ENCODE measurements at places on chromosomes 6 and 20.

GRCh38 chr20:29873946-29874345, 1383.5 kb upstream of the DEFB115 start:
- no peak for DNase-seq

DNA sequence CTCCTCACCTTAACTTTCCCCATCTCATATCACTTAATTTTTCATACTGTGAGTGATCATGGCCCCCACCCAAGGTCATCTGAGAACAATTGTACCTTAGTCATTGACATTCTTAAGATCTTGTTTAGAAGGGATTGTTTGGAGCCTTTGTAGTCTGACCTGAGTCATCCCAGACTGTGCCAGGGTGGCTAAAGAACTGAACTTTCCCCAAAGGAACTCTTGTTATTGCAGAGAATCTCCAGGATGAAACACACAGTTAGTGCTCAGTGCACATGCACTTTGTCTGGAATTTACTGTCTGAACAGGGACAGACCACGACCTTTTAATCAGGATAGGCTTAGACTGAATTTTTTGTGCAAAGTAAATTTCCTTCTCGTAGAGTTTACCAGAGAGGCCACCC, 112.6 kb upstream of the CCN2 start:
- no peak for DNase-seq

GRCh38 chr6:23175391-23175790, 606.0 kb downstream of the HDGFL1 start:
- DNase-seq = no peak

DNA sequence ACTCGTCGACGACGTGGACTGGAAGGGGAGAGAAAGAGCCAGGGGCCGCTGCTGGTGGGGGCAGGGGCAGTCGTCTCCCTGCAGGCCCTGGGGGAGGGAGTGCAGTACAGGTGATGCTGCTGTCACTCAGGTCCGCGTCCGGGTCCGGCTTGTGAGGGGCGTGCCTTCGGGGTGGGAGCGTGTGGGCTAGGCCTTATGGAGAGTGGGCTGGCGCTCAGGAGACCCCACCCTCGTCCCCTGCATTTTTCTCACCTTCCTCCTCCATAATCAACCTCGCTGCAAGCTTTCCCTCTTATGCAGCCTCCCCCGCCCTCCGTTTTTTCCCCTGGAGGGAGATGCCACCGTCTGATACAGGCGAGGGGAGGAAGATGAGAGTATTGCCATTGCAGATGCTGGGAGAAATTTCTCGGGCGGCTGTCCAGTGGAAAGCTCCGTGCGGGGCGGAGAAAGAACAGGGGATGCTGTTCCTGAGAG, 632 bp downstream of the PCMT1 start:
- peak; percentile 75 for DNase-seq

DNA sequence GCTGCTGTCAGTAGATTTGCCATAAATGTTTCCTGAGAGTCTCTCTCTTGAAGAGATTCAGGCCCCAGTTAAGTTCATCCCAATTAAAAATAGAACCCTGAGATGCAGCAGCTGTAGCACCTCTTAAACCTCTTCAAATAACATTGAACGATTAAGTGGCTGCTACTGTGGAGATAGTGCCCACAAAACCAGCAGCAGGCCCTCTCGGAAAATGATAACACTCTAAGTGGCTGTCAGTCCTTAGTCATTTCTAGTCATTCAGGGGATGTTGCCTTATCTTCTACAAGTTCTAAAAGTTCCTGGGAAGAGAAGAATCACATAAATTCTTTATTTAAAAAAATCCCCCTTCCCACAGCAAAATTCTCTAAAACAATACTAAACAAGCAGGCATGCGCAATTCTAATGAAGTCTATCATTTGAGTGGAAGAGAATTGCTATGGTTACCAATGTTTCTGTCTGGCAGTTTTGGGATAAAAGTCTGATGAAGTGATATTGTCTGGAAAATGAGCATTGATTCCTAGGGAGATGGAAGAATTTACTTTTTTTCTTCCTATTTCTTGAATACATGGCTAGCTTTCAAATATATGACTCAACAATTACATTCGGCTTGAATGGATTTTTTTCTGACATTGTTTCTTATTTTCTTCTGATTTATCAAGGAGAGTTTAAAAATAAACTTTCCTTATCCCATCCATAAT, 131.9 kb downstream of the TRMT11 start:
- DNase-seq = no peak

DNA sequence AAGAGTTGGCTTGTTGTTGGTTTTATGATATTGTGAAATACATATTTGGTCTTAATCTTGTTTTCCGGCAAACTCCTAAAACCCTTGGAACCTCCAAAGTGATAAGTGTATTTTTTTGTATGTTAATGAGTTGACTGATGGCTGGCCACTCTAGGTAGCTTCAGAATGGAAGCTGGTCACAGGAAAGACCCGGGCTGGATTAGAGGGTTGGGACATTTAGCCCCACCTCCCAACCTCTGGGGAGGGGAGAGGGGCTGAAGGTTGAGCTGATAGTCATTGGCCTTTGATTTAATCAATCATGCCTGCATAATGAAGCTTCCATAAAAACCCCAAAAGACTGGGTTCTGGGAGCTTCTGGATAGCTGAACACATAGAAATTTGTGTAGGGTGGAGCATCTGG, 42.7 kb downstream of the SASH1 start:
- DNase-seq = no peak

- no peak for DNase-seq
Observed at GRCh38 chr20:62637110-62637509, 5.2 kb upstream of the SLCO4A1 start.

- no peak for DNase-seq
Observed at GRCh38 chr6:34370361-34370760, 22.1 kb downstream of the NUDT3 start.

- DNase-seq = no peak
Observed at GRCh38 chr6:5499644-5500306, 238.5 kb downstream of the FARS2 start.

DNA sequence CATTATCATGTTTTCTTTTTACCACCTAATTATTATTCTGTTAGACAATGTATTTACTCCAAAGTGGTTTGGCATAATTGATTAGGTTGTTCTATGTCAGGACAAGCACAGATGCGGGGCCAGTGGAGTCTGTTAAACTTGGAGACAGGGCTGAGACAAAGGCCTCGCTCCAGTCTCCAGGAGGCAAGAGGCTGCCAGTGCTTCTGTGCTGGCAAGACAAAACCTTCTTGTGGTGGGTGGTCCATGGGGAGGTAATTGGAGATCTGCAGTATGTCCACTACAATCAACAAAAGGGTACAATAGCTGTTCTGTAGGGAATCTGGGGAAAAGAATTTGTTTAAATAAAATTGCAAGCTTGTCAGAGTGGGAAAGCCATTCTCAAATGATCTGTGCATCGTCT, 677.2 kb upstream of the SLC35B3 start:
- DNase-seq = no peak

DNA sequence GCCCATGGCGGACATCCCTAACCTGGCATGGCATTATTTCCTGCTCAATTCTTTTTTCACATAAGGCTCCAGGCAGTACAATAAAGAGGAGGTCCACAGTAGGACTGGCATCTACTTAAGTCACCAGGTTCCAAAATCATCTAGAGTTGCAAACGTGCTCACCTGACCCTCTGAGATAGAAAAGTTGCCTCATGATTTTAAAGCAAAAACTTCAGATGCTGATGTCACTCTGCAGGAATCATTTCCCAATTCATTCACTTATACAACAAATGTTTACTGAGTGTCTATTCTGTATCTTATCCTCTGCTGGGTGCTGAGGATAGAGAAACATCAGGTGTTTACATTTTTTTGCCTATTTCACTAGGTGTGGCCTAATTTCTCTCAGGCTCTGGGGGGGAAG, 2.2 kb downstream of the ADGRF4 start:
- no peak for DNase-seq

DNA sequence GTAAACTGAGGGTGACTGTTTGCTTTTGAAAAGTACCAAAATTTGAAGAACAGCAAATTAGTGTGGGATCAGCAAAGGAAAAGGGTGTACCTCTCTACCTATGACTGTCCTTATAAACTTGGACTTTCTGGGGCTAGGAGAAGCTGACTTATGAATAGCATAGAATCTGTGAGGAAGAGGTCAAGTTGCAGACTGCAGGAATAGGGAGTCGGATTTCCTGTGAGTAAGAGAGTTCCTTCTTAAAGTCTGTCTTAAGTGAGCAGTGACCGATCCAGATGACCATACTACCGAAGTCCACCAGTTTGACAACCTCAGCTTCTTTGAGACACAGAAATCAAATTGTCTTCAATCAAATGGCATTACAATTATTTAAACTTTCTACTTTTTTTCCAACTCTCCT, 708.7 kb downstream of the UTRN start:
- no peak for DNase-seq

DNA sequence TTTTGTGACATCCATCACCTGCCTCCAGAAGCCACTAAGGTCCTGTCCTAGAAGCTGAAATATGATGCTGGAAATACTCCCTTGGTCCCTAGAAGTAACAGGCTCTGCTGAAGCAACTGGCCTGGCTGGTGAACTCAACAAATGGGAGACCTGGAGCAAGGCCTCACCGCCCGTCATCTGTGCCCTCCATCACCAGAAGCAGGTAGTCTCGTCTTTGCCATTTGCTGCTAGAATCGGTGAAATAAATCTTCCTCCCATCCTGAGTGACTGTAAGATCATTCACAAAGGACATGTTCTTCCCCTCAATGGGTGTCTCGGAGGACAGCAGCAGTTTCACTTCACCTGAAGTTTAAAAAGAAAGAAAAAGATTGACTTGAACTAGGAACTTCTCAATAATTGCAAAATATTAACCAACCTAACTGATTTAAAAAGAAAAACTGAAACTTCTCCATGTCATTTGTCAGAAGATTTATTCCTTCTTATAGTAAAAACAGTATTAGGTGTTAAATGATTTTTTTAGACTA, 21.0 kb downstream of the CST7 start:
- no peak for DNase-seq

- DNase-seq = no peak
Observed at GRCh38 chr20:9215539-9215938, 146.7 kb downstream of the PLCB4 start.

- no peak for DNase-seq
Observed at GRCh38 chr6:16438718-16439591, 200.6 kb downstream of the GMPR start.

- DNase-seq = peak; percentile 68
Observed at GRCh38 chr6:93418408-93419303, 703 bp downstream of the EPHA7 start.

DNA sequence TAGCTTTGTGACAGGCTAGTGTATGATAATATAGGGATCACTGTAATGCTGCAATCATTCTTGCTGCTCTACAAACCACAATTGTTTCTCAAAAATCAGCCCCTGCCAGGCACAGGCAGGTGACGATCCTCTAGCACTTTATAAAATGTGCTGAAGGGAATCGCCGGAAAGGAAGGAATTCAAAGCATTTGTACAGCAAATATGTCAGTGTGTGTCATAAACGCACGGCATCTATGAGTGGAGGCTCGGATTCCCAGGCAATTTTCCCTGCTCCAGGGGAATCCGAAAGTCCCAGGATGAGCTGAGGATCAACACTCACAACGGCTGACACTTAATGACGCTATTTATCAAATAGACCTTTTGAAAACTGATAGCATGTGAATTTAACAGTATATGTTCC, 1.4 kb downstream of the PHACTR1 start:
- no peak for DNase-seq

- no peak for DNase-seq
Observed at GRCh38 chr20:59937150-59937549, 3.0 kb downstream of the PPP1R3D start.

- DNase-seq = no peak
Observed at GRCh38 chr20:17748279-17748678, 48.5 kb downstream of the BANF2 start.

- DNase-seq = no peak
Observed at GRCh38 chr6:168485818-168486217, 44.8 kb downstream of the SMOC2 start.

- no peak for DNase-seq
Observed at GRCh38 chr6:130379223-130379622, 13.4 kb downstream of the TMEM200A start.

DNA sequence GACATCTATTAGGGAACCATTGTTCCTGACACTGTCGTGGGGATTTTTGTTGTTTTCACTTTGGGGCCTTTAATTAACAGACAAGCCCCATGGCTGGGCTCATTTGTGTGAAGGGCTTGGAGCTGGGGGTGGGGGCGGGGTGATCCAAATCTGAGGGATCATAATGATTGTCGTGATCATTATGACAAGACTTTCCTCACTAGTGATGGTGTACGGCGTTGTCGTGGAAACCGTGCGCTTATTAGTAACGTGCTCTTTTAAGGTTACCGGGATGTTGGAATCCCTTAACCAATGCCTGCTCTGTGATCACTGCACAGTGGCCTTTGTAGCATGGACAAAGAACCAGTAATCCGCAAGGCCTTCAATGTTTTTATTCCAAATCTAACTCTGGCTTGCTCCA, 18.6 kb downstream of the PDYN start:
- DNase-seq = no peak

GRCh38 chr6:18495236-18495635, 108.1 kb downstream of the RNF144B start:
- DNase-seq = no peak

GRCh38 chr6:13538084-13538483, 36.3 kb upstream of the SIRT5 start:
- no peak for DNase-seq

DNA sequence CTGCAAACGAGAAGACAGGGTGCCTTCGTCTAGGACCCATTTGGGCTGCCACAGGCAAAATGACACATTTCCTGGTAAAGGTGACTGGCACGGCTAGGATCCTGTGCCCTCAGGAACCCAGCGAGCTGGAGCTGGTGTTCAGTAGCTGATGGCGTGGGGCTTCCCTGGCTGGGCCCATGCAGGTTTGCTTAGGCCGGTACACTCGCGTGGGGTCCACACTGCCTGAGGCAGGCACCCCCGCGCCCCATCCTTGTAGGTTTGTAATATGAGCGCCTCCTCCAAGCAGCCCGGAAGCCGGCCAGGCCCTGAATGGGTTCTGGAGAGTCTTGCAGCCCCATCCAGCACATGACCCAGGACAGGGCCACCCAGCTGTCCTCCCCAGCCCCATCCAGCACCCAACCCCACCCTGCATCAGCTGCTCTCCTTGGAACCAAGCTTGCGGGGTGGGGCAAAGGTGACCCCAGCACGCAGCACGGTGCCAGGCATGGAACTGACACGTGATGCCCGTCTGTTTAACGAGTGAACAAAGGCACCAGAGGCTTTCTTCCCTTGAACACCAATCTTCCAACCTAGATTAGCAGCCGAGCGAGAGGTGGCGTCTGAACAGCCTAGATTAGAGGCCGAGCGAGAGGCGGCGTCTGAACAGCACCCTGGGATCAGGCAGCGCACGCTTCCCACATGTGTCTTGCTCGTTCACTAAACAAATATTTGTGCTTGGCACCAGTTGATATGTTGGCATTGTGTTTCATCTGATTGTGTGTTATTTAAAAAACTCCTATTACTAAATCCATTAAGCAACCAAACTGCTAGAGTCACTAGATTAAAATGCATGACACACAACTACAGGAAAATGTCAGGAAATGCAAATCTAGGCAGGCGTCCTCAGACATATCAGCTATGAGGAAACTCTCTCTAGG, 112.1 kb downstream of the DLL1 start:
- DNase-seq = peak; percentile 90

- DNase-seq = no peak
Observed at GRCh38 chr20:19976595-19977372, 40.4 kb upstream of the NAA20 start.
